ENCODE measurements at places on chromosomes 5 and 9.
A peak's percentile ranks its signal among the peaks of the same experiment; 100 is the strongest.

GRCh38 chr9:111483439-111483857, 735 bp downstream of the ECPAS start:
- DNase-seq = peak; percentile 77

GRCh38 chr5:61053937-61054336, 108.3 kb downstream of the SMIM15 start:
- DNase-seq = no peak

DNA sequence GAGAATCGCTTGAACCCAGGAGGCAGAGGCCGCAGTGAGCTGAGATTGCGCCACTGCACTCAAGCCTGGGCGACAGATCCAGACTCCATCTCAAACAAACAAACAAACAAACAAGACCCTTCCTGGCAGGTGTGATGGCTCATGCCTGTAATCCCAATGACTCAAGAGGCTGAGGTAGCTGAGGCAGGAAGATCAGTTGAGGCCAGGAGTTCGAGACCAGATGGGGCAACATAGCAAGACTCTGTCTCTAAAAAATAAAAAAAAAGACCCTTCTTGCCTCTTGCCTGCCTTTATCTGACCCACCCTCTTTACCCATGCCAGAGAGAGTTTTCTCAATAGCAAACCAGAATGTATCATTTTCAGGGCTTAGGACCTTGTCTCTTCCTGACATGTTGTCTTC, 8.8 kb upstream of the PANK3 start:
- DNase-seq = no peak

- no peak for DNase-seq
Measured at GRCh38 chr5:150213530-150213929, 23.7 kb downstream of the SLC6A7 start.

- DNase-seq = no peak
Measured at GRCh38 chr5:161077496-161077895, 225.5 kb upstream of the ATP10B start.

- no peak for DNase-seq
Measured at GRCh38 chr5:74441616-74442015, 198.9 kb downstream of the ENC1 start.

GRCh38 chr5:159902444-159903121, 13.7 kb upstream of the ADRA1B start:
- no peak for DNase-seq

DNA sequence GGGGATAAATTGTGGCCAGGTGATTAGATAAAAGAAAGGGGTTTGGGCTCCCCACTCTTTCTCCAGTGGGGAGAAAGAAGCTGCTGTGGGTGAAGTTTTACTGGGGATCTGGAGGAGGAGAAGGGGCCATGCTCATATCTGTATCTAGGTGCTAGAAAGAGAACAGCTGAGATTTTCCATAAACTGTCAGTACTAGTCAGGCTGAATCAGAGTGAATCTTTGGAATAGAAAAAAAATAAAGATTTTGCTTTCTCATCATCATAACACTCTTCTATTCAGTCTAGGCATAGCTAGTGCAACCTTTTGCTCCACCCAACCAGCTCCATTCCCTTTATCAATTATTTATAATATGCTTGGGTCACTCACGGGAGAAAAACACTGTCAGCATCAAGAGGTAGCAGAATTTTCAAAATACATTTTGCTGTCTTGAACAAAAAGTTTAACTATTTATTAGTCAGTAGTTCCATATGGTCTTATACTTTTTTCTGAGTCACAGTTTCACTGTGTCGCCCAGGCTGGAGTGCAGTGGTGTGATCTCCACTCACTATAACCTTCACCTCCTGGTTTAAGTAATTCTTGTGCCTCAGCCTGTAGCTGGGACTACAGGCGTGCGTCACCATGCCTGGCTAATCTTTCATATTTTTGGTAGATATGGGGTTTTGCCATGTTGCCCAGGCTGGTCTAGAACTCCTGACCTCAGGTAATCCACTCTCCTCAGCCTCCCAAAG, 21.3 kb upstream of the ERMP1 start:
- no peak for DNase-seq

- no peak for DNase-seq
Measured at GRCh38 chr5:97735209-97735608, 552.2 kb upstream of the RIOK2 start.

- DNase-seq = no peak
Measured at GRCh38 chr5:116652196-116652729, 77.6 kb upstream of the SEMA6A start.

DNA sequence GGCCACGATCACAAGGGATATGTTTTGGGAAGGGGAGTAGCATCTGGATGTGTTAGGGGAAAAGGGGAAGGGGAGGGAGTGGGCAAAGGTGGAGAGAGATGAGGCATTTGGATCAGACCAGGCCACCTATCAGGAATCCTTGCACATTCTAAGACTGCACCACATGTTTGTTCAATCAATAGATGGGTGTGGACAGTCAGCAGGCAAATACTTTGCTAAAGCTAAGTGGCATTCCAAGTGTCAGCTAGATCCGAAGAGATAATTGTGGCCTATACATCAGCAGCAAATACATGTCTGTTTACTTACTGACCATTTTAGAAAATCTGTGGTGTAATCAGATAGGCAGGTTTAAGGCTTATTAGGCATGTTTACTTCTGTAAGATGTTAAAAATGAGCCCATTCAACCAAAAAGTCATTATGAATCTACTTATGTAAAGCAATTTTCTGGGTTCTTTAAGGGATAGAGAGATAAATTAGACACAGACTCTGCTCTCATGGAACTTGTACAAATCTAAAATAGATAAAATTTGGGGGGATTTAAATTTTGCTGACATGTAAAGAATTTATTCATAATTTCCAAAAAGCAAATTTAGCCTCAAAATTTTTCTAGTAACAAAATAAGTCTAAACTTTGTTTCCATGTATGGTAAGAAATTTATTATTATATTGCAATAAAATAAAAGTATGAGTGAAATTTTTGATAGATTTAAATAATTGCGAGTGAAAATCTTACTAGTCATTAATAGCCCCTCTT, 107.3 kb downstream of the SNCAIP start:
- DNase-seq = no peak

DNA sequence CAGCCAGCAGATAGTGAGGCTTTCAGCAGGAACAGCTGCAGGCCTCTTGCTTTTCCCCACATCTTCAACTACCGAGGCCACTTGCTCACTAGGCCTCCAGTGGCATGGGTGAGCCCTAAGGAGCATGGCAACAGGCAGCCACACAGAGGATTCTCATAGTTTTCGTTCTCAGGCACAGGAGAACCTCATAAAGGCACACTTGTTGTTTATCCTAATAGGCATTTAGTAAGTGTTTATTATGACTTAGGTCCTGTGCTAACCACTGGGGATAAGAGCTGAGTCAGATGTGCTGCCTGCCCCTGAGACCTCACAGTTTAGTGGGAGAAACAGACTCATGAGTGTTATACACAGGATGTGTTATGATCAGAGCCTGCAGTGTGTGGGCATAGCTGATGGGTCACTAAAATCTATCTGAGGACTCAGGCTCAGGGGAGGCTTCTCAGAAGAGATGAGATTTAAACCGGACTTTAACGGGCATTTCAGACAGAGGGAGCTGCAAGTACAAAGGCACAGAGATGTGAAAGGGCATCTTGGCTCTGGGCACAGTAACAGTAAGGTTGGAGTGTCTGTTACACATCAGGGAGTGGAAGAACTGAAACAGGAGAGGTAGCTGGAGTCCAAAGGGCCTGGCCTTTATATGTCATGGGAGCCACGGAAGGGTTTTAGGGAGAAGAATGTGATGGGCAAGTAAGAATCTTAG, 21.0 kb upstream of the HEMGN start:
- no peak for DNase-seq

- no peak for DNase-seq
Measured at GRCh38 chr5:147965715-147966114, 59.4 kb upstream of the C5orf46 start.

- no peak for DNase-seq
Measured at GRCh38 chr5:157665467-157666070, 5.8 kb upstream of the C5orf52 start.

GRCh38 chr5:87103616-87104287, 163.9 kb upstream of the RASA1 start:
- no peak for DNase-seq

GRCh38 chr5:108629779-108630528, 117.7 kb upstream of the FER start:
- no peak for DNase-seq

- no peak for DNase-seq
Measured at GRCh38 chr5:59104400-59105127, 521.7 kb downstream of the RAB3C start.

GRCh38 chr9:133893191-133893994, 98.7 kb downstream of the VAV2 start:
- DNase-seq = no peak

DNA sequence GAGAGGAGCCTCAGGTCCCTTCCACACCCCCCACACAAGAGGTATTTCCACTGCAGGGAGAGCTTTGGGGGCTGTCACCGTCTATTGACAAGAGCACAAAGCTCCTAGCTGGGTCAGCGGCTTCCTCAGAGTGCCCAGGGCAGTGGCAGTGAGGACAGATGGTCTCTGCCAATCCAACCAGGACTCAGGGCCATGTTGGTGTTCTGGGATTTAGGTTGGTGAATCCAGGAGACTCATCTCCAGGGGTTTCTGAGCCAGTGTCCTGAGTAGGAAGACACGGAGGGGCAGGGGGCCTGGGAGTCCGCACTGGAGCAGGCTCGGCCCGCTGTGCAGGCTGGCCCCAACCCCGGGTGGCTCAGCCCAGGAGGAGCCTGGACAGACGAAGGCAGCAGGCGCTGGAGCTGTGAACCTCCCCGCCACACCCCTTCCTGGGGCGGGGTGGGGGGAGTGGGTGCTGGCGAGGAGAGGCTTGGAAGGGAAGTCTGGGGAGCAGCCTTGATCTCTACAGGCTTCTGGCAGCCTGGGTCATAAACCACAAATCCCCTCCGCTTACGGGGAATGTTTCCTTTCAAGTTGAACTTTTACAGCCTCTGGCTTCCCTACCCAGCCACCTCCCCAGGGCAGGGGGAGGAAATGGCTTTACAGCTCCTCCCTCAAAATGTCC, 19.6 kb downstream of the CRB2 start:
- DNase-seq = no peak

GRCh38 chr9:91967259-91967658, 17.2 kb upstream of the ROR2 start:
- no peak for DNase-seq

GRCh38 chr5:546376-546908, 22.2 kb upstream of the SLC9A3 start:
- no peak for DNase-seq

GRCh38 chr5:126383246-126383645, 40.0 kb upstream of the GRAMD2B start:
- DNase-seq = no peak

- DNase-seq = no peak
Measured at GRCh38 chr9:33737811-33738606, 57.4 kb upstream of the PRSS3 start.

DNA sequence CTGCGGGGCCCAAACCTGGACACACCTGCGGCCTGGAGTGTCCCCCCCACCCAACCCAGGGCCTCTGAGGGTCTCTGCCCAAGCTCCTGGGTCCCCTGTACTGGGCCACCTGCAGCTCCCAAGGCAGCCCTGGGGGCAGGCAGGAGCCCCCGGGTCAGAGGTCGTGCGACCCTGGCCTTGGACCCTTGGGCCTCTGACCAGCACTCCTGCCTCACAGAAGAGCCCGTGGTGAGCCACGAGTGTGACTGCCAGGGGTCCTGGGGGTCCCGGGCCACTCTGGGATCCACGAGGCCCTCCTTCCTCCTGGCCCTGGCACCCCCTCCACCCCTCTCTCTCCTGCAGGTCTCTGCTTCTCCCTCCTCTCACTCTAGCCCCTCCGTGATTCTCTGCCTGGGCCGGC, 5.0 kb upstream of the PTGDS start:
- DNase-seq = no peak

DNA sequence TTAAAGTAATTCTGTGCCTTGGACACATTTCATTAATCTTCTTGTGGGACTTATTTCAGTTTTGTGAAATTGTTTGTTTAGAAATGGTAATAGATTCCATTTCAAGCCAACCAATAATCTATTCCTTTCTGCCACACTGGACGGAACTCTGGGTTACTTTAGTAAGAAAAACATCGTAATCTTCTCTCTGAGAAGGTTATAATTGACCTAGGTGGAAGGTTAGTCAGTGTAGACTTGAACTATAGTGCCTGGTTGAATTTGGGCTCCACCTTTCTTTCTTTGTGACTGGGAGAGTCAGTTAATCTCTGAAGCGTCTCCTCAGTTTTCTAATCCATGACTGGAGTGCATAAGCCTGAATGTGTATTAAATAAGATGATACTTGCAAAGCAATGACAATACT, 89.7 kb upstream of the PRLR start:
- DNase-seq = no peak

DNA sequence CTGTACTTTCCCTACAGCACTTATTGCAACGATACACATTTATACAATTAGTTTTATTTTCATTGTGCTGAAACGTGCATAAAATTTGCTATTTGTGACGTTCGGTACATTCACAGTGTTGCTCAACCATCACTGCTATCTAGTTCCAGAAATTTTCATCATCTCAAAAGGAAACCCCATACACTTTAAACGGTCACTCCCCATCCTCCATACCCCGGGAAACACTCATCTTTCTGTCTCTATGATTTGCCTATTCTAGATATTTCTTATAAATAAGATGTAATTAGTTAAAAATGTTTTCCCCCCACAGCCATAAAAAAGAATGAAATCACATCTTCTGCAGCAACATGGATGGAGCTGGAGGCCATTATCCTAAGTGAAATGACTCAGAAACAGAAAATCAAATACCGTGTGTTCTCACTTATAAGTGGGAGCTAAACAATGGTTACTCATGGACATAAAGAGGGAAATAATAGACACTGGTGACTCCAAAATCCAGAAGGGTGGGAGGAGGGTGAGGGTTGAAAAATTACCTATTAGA, 40.2 kb upstream of the TEX48 start:
- no peak for DNase-seq

GRCh38 chr5:170963521-170963920, 101.7 kb downstream of the RANBP17 start:
- no peak for DNase-seq

GRCh38 chr5:123438244-123438643, 15.0 kb upstream of the CEP120 start:
- no peak for DNase-seq

DNA sequence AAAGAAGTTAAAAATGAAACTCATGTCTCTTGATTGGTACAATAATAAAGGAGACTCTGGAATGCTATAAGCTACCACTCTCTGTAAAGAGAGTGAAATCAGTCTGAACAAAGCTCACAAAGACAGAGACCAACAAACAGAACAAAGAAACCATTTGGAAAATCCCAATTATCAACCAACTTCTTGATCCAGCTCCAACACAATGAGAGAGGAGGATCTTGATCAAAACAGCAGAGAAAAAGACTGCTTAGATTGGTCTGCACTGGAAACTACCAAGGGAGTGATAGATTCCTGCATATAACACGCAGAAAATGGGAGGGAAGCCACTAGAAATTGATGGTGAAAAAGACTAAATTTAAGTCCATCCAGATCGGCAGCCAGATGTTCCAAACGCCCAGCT, 23.1 kb upstream of the RNF38 start:
- no peak for DNase-seq

GRCh38 chr9:16619914-16620520, 250.5 kb downstream of the BNC2 start:
- DNase-seq = no peak

GRCh38 chr9:134533850-134534588, 107.6 kb upstream of the COL5A1 start:
- DNase-seq = no peak

- peak; percentile 82 for DNase-seq
Measured at GRCh38 chr9:135864447-135865049, 42.8 kb downstream of the CAMSAP1 start.

- no peak for DNase-seq
Measured at GRCh38 chr5:159040181-159040580, 59.5 kb downstream of the EBF1 start.

GRCh38 chr5:125696762-125697161, 726.4 kb upstream of the GRAMD2B start:
- DNase-seq = no peak
